ENCODE measurements at places on chromosomes 13 and 19.

DNA sequence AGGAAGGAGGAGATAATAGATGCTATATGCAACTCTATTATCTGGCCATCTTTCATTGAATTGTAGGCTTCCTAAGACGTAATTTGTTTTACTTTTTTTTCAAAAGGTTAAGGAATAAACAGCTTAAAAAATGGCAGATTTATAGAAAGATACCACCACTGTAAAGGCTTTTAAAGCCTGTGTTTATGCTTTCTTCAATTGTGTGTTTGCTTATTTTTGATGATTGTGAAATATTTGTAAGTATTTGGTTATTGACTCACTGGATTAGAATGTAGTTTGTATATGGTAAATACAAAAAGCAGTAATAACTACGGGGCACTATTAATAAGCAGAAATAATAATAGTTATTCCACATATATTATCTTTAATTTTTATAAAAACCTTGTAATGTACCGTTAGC is 437.9 kb downstream of the KLF5 start:
- no peak for DNase-seq

DNA sequence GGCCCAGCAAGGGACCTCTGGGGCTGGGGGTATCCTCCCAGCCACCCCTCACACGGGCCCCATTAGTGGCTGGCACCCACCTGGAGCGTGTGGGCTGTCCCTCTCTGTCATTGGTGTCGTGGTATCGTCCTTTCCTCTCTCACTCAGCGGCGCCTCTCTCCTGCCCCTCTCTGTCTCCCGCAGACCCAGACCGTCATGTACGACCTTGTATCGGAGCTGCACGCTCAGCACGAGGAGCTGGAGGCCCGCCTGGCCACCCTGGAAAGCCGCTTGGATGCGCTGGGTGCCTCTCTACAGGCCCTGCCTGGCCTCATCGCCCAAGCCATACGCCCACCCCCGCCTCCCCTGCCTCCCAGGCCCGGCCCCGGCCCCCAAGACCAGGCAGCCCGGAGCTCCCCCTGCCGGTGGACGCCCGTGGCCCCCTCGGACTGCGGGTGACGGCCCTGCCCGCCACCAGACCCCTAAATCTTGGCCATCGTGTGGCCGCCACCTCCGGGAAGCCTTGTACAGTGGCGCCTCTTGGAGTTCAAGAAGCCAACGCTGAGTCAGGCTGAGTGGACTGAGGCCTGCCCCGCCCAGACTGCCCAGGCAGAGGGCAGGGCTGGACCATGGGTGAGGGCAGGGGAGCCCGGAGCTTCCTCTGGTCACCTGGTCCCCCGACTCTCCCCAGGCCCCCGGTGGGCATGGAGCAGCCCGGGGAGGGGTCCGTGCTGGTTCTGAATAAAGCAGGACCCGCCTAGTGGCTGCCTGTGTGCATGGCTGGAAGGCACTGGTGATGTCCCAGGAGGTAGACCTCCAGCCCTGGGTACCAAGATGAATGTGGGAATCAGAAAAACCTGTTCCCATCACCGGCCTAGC is 9.8 kb upstream of the ARRDC2 start:
- no peak for DNase-seq

DNA sequence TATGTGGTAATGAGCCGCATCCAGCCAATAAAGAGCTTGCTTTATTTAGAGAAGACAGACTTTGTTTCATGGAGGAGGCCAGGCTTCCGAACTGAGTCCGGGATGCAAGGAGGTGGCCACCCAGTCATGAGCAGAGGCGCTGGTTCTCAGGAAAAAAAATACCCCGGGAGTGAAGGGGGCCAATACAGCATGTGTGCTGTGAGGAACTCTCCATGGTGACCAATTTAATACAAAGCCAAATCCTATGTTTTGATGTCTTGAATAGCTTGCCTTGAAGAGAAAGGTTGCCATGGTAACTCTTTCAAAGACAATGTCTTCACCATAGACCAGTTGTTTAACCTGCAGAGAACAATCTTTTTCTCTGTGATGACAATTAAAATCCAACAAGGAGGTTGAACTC is 43.4 kb upstream of the PDCD5 start:
- DNase-seq = no peak

DNA sequence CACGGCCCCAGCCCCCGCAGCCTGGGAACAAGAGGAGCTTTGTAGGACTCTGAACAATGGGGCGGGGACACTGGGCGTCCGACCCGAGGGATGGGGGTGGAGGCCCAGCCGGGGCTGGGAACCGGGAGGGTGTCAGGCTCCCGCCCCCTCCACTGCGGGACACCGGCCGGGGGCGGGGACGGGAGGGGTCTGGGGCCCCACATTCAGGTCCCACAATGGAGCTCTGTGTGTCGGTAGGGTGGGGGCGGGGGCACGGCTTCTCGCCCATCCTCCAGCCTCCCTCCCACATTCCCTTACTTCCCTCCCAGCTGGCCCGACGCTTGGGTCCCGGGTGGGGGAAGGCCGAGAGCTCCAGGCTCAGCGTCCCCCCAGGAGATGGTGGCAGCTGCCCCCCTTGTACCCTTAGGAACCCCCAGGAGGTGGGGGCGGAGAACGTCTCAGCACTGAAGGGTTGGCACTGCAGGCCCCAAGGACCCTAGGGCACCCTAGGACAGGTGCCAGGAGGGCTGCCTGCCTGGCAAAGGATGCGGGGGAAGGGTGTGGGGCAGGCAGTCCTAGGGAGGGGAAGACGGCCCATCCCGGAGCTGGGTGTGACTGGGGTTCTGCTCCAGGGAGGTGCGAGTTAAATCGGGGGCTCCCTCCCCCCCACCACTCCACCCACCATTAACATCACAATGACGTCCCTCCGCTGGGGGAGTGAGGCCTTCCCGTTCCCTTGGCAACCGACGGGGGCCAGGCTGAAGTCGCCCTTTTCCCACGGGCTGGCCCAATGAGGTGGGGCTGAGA is 5.3 kb downstream of the TTYH1 start:
- DNase-seq = no peak

- DNase-seq = no peak
Observed at GRCh38 chr19:47891923-47892666, 6.0 kb upstream of the SULT2A1 start.

- DNase-seq = no peak
Observed at GRCh38 chr19:41089959-41090358, 1.7 kb downstream of the CYP2A13 start.

- no peak for DNase-seq
Observed at GRCh38 chr13:41232578-41233480, 30.5 kb downstream of the MTRF1 start.

GRCh38 chr13:30872685-30873461 is 33.2 kb upstream of the MEDAG start:
- DNase-seq = no peak

DNA sequence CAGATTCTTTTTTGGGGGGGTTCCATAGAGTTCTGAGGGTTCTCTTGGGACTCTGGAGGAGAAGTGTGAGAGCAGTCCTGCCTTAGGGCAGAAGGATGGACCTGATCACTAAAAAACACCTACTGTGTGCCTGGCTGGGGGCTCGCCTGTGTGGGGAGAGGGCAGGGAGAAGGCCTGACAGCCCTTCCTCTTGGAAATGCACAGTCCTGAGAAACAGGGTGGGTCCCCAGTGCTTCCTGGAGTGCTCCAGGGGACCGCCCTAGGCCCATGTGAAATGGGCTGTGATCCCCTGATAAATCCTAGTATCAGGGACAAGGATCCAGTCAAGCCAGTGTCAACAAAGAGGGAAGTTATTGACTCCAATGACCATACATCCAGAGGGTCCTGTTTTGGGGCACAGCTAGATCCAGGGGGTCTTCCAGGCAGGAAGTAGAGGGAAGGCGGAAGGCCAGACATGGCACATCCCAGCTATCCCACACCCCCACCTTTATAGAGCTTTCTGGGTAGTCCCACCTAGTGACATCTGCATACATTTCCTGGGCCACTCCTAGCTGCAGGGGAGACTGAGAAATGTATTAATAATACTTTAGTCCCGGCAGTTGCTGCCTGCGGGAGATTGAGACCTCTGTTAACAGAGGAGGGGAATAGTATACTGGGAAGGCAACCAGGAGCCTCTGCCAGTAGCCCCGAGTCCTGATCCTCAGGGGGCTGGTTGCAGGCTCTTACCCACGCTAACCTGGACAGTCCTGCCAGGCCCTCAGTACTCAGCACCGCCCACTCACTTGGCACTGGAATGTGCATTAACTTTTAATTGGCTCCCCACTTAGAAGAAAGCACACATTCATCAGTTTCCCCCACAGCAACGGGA is 13.7 kb downstream of the BCKDHA start:
- DNase-seq = no peak

DNA sequence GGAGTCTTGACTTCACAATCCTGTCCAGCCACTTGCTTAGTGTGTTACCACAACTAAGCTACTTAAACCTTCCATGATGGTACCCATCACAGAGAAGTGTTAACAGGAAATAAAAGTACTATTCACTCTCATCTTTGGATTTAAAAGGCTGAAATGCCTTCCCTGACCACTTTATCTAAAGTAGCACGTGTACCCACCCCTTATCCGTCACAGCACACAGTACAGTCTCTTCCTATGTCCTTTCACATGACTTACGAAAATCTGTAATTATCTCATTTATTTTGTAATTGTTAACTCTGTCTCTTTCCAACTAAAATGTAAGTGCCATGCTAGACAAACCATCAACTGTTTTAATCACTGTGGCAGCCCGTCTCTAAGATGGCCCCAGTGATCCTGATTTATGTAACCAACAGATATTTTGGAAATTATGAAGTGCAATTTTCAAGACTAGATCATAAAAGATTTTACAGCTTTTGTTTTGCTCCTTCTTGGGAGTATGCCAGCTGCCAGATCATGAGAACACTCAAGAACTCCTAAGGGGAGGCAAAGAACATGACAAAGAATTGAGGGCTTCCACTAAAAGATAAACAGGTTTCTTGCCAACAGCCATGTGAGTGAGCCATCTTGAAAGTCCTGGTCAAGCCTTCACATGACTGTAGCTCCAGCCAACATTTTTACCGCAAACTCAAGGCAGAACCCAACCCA is 44.9 kb downstream of the DIAPH3 start:
- DNase-seq = no peak

DNA sequence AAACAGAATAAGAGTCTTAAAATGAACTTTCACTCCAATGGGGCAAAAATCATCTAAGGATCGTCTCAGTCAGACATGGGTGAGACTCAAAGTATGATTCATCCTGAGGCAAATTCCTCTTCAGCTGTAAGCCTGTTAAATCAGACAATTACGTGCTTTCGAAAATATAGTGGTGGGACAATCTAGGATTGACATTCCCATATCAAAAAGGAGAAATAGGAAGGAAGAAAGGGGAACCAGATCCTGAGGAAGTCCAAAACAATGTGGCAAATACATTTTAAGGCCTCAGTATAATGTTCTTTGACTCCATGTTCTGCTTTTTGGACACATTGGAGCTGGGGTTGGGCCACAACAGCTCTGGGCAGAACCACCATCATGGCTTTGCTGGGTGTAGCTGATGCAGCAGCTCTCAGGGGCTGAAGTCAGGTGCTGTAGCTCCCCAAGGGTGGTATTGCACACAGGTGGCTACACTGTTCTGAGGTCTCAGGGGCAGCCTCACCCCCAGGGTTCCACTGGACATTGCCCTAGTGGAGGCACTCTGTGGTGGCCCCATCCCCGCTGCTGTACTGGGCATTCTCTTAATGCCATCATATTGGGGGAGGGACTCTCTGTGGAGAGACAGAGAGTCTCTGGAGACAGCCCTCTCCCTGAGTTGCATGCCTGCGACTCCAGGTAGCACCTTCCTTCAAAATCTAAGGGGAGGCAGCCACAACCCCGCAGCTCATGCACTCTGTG is 5.7 kb upstream of the FPR3 start:
- DNase-seq = no peak

DNA sequence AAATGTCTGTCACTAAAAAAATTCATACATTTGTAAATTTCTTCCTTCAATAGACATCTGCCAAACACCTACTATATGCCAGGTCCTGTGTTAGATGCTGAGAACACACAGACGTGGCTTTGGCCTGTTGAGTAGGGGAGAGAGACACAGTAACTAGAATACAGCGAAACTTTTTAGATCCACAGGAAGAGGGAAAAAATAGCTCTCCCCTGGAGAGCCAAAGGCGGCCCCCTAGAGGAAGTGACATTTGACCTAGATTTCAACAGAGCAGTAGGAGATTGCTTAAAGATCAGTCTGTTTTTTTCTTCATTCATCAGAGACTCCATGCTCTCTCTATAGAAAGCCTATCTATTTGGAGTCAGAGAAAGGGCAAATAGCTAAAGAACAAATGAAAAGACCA is 11.3 kb downstream of the LCP1 start:
- no peak for DNase-seq

- no peak for DNase-seq
Observed at GRCh38 chr19:32869369-32869965, at the start of gene SLC7A9. Gene SLC7A9, minus strand, starts transcription at chr19:32869767. Its CDS starts 1,233 bp downstream, at chr19:32868534.

- DNase-seq = no peak
Observed at GRCh38 chr19:45971260-45971902, 2.3 kb downstream of the NOVA2 start.

- DNase-seq = no peak
Observed at GRCh38 chr19:50287331-50287730, 41.8 kb downstream of the KCNC3 start.

GRCh38 chr19:7848779-7849457 is 18.9 kb downstream of the EVI5L start:
- no peak for DNase-seq

- DNase-seq = no peak
Observed at GRCh38 chr19:34321735-34322134, 43.3 kb upstream of the GPI start.

DNA sequence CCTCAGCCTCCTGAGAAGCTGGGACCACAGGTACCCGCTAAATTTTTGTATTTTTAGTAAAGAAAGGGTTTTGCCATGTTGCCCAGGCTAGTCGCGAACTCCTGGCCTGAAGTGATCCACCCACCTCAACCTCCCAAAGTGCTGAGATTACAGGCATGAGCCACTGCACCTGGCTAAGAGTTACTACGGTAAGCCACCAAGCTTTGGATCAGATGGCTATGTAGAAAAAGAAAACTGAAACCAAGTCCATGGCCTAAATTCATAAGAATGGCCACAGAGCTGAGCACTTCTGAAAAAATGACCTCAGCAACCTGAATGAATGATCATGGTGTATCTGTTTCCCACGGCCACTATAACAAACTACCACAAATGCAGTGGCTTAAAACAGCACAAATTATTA is 9.4 kb downstream of the OPA3 start:
- no peak for DNase-seq

- no peak for DNase-seq
Observed at GRCh38 chr19:19628501-19629134, 598 bp upstream of the LPAR2 start.

DNA sequence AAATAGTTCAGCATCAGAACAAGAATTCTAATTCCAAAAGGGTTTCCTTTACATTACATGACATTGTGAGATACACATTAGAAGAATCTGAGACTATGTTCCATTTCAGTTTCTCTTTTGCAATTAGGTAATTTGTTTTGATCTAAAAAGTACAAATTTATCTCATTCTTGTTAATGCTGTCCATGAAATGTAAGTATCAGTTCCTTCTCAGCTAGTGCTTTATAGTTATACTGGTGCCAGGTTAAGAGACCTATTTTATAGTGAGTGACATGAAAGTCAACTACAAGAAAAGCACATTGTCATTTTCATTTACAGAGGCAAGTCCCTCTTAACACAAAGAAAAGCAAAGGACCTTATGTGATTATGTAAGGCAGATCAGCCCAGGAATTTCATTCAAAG is 43.9 kb downstream of the RCBTB2 start:
- no peak for DNase-seq

Measured in stimulated activated CD4-positive, alpha-beta T cell treated with anti-CD3 and anti-CD28 coated beads, TNF-alpha, amount 100 ng/mL, for 1 hour (primary cell).